ENCODE measurements at places on chromosomes 5 and 9.

DNA sequence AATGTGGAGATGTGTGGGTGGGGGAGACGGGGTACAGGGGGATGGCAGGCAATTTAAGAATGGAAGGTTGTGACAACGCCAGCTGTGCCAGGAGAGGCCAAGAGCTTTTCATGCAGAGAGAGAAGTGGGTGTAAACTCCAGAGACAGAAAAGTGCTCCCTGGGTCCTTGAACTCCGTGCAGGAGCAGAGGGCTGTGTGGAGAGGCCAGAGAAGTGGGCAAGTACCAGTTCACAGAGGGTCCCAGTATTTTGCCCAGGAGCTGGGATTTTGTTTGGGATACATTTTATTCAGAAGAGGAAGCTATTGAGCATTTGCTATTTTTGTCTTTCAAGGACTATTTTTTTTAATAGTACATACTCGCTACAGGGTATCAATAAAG, 19.5 kb upstream of the TCERG1 start:
- no peak for DNase-seq

- DNase-seq = no peak
Measured at GRCh38 chr5:172870715-172871461, 36.8 kb downstream of the ERGIC1 start.

DNA sequence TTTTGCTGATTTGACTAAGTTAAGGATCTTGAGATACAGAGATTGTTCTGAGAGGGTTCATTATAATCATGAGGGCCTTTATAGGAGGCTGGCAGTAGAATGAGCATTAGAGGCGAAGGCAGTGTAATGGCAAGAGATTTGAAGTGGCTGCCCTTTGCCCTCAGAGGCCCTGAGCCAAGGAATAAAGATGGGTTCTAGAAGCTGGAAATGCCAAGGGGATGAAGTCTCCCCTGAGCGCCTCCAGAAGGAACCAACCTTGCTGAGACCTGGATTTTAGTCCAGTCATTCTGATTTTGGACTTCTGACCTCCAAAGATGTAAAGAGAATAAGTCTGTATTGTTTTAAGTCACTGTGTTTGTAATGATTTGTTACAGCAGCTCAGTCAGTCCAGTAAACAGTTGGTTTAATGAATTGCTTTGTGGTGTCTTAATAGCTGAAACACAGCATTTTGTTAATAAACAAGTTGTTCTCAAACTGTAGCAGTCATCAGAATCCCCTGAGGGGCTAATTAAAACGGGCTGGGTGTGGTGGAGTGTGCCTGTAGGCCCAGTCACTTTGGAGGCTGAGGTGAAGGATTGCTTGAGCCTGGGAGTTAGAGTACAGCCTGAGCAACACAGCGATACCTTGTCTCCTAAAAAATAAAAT, 23.2 kb downstream of the GLRX start:
- no peak for DNase-seq

- DNase-seq = no peak
Measured at GRCh38 chr5:41519801-41520200, 9.4 kb upstream of the PLCXD3 start.

DNA sequence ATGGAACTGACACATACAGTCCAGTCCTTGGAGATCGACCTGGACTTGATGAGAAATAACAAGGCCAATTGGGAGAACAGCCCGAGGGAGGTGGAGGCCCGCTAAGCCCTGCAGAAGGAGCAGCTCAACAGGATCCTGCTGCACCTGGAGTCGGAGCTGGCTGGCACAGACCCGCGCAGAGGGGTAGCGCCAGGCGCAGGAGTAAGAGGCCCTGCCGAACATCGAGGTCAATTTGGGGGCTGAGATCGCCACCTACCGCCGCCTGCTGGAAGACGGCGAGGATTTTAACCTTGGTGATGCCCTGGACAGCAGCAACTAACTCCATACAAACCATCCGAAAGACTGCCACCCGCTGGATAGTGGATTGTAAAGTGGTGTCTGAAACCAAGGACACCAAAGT, 1610.1 kb upstream of the ACO1 start:
- DNase-seq = no peak

DNA sequence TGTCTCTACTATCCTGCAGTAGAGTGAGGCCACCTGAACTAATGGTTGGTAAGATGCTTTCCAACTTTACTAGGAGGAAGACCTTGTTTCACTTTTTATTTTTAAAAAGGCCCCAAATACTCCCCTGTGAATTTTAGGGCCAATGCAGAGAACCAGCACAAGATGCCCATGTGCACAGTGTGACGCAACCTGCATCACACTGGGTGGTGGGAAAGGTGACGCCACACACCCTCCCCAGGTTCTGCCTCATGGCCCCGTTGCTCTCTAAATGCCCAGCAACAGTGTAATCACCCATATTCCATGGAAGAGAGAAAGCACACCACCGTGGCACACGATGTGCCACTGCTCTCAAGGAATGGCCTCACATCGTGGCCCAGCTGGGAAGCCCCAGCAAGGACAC, 6.4 kb downstream of the SURF4 start:
- DNase-seq = no peak

DNA sequence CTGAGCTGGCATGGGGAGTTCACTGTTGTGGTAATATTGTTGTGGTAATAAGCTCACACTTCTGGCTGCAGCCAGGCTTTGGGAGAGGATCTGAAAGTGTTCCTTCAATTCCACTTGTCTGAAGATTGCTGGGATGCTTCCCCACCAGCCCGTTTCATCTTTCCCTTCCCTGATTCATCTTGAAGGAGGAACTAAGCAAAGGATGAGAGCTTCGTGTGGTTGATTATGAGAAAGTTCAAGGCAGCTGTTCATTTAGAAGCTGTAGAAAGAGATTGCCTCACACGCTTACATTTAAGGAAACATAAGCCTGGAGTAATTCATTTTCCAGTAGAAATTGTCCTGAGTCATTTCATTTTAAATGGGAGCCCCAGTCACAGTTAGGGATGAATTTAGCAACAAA, 122.4 kb upstream of the GAS1 start:
- peak; percentile 66 for DNase-seq

DNA sequence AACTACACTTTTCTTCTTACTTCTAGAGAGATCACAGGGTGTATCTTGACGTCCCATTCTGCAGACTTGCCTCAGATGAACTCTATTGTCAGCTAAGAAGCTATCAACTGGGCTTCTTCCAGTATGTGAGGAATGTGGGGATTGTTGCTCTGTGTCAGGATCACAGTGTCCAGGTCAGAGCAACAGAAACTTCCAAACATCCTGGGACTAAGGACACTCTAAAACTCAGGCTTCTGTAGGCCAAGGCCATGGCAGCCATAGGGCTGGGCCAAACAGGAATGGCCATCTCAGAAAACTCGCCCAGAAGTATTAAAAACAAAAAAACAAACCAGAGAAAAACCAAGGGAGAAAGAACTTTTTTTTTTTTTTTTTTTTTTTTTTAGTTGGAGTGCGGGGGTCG, 210.0 kb upstream of the CLINT1 start:
- no peak for DNase-seq

DNA sequence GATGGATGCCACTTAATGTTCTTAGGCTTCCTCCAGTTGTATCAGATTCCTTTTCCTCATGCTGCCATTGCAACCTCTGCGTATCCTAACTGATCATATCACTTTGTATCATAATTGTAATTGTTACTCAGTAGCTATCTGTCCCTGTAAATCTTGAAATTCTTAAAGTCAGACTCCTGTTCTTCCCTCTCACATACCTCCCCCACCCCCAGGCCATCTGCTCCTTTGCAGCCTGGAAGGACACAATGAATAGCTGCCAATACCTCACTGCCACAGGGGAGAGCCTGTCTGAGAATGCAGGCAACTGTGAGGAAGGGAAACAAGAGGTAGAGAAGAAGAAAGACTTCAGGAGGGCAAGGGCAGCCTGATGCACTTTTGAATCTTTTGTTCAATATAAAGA, 228.5 kb downstream of the ENC1 start:
- no peak for DNase-seq

GRCh38 chr5:107401470-107402122, 269.1 kb downstream of the EFNA5 start:
- no peak for DNase-seq

- DNase-seq = no peak
Measured at GRCh38 chr5:98102936-98103335, 670.5 kb upstream of the RGMB start.

GRCh38 chr5:178086266-178086665, 27.1 kb upstream of the N4BP3 start:
- no peak for DNase-seq

DNA sequence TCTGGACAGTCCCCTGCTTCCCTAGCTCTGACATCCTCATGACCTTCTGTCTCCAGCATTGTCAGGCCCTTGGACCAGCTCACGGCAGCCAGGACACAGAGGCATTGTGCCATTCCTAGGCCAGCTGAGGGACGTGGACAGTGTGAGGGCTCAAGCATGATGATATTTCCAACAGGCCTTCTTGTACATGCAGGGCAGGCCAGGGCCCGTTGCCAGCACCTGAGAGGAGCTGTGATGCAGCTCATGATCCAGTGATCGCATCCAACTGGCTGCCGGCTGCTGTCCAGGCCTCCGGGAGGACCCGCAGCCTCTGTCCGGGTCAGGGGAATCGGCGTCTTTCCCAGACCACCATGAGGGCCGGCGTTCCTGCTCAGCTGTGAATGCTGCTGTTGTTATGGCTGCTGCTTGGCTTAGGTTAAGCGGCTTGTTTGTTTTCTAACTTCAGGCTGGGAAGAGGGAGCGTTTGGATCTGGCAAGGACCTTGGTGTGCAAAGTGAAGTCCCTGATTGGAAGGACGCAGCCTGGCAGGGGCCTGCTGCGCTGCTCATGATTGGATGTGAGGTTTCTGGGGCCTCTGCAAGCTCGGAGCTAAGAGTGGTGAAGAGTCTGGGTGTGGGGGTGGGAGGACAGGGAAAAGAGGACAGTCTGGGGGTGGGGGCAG, 53.8 kb downstream of the PDZD2 start:
- DNase-seq = no peak

GRCh38 chr9:109192732-109193361, 25.8 kb upstream of the FRRS1L start:
- DNase-seq = peak; percentile 3

- no peak for DNase-seq
Measured at GRCh38 chr5:60487476-60487875, 212.5 kb downstream of the DEPDC1B start.

DNA sequence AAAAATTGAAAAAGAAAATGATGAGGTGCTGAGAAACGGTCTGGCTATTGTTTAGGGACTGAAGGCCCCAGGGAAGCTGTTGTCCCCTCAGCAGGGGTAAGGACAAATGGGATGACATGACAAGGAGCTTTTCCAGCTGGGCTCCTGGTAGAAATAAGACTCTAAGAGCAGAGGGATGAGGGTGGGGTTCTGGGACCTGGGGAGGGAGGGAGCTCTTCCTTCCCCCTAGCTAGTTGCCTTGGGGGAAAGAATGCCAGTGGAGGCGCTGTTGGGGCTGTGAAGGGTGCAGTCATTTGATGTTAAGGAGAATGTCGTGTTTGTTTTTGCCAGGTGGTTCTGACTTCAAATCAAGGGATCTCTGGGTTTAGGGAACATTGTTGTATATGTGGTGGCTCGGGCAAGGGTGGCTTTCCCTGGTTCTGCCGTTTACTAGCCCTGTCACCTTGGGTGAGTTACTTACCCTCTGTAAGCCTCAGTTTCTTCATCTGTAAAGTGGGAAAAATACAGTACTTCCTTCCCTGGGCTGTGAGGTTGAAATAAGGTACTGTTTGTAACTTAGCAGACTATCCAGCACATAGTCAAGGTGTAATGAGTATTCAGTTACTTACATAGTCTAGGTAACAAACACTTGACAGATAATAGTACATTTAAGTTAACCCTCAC, 47.8 kb downstream of the WWC1 start:
- no peak for DNase-seq

DNA sequence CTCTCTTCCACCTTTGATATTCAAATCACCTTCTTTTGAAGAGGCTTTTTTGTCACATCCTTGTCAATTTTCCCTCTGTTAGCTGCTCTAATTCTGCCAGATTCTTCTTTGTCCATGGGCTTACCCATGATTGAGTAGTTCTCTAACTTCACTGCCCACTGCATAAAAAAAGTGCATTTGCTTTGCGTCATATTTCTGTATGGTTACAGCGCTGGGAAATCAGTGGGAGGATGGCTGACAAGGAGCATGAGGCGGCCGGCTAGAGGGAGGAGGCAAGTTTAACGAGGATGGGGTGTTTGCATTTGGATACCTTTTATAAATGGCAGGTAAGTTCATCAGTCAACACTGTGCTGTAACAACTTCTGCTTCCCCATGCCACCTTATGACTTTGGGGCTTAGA, 116.5 kb upstream of the LHFPL2 start:
- DNase-seq = no peak

DNA sequence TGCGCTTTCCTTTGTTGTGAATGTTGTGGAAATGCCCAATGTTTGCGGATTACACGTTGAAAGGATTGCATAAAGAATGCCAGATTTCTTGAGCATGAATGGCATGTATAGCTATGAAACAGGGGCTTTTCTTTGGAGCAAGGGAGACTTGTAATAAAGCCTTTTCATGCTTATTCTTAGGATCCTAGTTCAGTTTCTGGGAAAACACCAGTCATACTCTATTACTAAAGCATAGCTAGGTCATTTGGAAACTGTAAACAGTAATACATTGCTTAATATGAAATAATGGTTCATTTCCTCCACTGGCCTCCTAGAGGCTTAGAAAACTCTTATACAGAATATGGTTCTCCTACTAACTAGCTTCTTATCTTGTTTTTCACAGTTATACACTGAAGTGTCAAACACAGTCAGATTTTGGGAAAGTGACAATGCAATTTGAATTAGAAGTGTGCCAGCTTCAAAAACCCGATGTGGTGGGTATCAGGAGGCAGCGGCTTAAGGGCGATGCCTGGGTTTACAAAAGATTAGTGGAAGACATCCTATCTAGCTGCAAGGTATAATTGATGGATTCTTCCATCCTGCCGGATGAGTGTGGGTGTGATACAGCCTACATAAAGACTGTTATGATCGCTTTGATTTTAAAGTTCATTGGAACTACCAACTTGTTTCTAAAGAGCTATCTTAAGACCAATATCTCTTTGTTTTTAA, 104.2 kb downstream of the MELK start:
- no peak for DNase-seq

DNA sequence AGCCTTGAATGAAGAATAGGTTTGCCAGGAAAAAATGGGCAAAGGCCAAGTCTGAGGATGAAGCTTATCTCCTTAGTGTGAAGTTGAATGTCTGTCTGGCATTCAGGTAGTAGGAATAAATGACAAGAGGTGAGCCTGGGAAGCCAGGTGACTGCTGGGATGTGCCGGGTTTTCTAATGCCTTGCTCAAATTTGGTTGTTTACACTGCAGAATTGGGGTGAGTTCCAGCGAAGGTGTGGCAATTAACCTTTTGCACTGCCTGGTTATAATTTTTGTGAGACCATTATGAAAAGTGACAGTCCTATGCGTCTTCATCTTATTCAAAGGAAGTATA, 73.6 kb downstream of the MAST4 start:
- no peak for DNase-seq

- no peak for DNase-seq
Measured at GRCh38 chr9:131728546-131728910, 11.3 kb downstream of the RAPGEF1 start.

DNA sequence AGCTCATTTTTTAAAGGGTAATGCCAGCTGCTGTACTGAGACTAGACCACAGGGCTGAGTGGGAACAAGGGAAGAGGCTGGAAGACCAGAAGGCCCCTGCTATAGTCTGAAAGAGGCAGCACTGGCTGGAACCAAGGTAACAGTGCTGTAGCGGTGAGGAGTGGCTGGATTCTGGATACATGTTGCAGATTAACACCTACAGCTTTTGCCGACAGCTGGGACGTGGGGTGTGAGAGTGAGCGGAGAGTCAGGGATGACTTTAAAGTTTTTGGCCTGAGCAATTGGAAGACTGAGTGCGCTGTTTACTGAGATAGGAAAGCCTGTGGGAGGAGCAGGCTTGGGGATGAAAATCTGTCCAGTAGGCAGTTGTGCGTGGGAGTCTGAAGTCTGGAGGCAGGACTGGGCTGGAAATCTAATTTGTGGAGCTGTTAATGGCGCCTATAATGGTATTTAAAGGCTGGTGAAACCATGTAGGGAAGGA, 26.5 kb downstream of the AQP7 start:
- no peak for DNase-seq

Data from fibroblast of skin of right quadriceps (primary cell).